Activated T-cell treated with anti-CD3 and anti-CD28 coated beads, Interleukin-2, amount 50 U/mL, for 4 hours (primary cell): ENCODE measurements at places on chromosomes 5 and 9.

DNA sequence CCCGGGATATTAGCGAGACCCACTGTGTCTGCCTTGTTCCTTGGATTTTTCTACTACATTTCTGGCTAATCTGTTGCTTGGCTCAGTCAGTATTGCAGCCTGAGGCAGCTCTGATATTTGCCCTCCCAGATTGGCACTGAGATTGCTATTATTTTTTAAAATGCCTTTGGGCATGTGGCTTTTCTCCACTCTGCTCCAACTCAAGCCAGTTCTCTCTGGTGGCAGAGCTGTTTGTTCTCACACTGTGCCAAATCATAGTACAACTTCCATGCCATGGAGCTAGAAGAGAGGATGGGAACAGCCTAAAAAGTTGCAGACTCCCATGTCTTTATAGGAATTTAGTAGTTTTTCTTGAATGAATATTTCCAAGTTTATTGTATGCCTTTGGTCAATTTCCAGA, 155.9 kb upstream of the ATP10B start:
- DNase-seq: no peak

DNA sequence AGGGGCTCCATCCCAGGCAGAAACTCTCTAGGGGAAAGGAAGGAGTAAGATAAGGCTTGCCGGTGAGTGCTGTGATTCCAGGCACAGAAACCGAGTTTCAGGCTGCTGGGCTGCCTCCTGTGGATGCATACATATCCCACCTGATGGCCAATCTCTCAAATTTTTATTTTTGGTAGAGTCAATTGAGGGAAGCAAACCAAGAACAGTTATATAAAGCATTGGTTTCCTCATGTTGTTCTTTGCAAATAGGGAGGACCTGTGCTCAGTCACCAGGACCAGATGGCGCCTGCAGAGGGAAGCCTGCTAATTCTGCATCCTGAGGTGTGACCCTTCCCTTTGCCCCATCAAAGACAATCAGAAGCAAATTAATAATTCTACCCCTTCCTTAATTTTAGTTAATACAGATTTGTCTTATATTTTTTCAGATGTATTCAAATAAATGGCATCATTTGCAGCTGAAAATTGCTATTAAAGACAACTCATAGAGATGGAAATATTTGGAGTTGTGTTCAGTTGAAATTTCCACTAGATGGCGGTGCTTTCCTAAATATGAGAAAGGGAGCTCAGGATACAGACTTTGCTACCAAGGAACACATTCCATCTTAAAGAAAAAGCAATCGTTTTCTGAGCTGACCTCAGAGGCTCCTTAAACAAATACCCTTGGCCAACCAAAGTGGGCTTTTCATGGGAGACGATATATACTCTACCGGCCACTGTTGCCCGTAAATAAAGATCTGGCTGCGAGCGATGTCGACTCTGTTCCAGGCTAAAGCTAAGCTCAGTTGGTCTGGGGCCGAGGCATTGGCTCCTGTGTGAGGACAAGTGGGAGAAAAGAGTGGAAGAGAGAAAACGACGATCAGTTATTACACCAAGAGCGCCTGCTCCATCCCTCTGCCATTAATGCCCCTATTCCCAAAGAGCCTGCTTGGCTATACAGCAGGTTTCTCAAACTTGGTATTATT, 225.7 kb upstream of the KLF9 start:
- no peak for DNase-seq

- no peak for DNase-seq
Observed at GRCh38 chr5:126182971-126183695, 240.1 kb upstream of the GRAMD2B start.

DNA sequence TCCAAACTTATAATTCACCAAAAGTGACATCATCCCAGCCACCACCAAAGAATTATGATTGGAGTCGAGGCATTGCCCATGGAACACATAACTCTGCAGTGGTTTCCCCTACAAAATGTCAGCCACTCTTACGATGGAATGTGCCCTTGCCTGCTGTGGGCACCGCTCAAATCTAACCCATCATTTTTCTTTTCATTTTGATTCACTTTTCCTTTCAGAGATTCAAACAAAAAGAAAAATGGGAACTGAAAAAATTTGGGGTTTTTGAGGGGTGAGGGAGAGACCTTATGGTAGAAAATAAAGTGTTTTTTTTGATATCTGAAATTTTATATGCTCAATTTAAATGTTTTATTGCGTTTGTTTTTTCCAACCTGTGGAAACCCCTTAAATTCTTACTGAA, 28.1 kb downstream of the SMARCA2 start:
- DNase-seq: no peak

- no peak for DNase-seq
Observed at GRCh38 chr5:30839956-30840355, 353.5 kb upstream of the CDH6 start.

GRCh38 chr5:17396247-17396646, 101.8 kb upstream of the TAF11L2 start:
- DNase-seq: no peak

- DNase-seq: no peak
Observed at GRCh38 chr5:141373673-141374317, at the start of gene PCDHGA6. Gene PCDHGA6 (plus strand): TSS chr5:141373891. CDS start chr5:141374084, 193 bp downstream.

DNA sequence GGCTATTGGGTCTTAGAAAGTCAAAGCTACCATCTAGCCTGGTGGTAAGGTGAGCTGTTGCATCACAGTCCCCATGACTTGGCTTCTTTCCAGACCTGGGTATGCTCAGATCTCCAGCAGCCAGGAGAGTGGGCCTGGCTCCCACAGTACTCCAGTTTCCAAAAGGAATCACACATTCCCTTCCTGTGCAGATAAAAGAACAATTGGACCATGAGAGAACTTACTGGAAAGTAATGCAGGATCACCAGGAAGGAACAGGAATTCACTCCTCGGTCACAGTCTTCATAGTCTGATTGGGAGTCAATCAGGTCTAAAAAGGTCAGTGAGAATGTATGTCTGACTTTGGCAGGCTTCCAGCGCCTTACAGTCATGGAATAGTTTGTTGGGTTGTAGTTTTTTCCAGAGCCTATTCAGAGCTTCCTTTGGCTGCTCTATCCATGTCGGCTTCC, 47.8 kb upstream of the CD180 start:
- DNase-seq: no peak

DNA sequence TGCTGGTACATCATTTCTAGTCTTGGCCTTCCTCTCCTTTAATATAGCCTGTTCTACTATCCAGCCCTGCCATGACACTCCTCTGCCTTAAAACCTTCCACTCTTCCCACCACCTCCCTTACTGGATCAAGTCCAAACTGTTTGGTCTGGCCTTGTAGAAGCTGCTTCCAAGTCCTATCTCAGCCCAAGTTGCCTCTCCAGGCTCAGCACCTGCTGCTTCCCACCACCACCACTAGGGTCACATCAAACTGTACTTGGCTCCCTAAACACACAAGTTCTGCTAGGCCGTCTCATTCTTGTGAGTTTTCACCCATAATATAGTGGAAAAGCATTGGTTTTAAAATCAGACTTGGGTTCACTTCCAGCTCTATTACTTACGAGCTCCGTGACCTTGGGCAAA, 1.4 kb downstream of the NDUFA8 start:
- no peak for DNase-seq

- DNase-seq: no peak
Observed at GRCh38 chr5:154313360-154314017, 123.0 kb downstream of the GALNT10 start.

DNA sequence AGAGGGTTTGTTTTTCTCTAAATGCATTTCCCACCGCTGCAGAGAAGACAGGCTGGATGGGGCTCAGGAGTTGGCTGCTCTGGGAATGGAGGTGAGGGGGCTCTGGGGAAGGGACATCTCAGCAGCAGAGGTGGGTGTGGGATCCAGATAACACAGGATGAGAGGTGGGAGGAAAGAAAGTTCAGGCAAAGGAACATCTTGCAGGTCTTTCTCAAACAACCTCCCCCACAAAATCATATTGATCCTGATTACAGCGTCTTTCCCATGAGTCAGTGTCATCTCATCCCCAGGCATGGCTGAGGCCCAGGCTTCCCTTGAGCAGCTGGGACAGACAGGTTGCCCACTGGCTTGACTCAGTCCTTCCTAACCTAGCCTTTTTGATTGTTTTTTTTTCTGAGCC, 11.3 kb upstream of the ACSL6 start:
- no peak for DNase-seq

DNA sequence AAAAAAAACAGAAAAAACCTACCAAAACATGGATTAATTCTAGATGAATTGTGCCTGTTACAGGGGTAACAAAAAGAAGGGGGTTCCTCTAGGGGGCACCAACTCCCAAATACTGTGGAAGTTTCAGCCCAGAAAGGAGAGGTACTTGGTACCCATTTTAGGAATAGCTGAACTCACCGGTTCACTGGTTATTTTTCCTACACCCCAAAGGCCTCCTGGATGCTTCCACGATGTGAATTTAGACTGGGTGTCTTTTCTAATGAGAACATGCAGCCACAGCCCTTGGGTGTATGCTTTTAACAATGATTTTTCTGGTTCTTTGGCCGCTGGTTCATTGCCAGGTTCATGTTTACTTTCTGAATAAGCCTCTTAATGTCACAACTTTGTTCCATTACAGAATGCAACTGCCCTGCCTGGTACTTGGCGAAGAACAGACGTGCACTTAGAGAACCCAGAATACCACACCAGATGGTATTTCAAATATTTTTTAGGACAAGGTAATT, 46.7 kb downstream of the GARNL3 start:
- DNase-seq: peak; percentile 35

DNA sequence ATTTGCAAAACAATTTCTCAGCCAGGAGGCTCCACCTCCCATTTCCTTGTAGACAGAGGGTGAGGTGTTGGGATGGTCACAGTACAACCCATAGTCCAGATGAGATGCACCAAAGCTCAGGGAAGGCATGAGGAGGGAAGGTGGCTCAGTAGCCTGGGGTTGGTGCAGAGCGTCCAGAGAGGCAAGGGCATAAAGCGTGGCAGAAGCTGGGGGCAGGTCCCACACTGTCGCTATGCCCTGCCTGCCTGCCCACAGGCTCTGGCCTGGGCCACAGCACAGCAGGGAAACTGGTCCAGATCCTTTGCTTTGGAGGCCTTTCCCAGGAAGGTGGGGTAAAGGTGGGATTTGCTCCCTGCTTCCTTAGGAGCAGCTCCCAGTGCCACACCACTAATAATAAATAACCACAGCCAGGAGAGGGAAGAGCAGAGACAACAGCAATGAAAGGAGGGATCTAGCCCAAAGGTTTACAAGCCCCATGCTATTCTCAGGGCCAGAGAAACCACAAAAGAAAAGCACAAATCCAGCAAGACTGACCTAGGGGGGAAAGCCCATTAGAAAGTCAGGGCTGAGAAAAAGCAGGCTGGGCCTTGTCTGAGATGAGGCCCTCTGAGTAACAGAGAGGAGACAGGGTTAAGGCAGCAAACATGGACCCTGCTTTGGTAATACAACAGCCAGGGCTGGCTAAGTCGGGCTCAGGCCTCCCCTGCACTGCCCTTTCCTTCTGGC, 27.2 kb downstream of the PCDHGC5 start:
- no peak for DNase-seq

DNA sequence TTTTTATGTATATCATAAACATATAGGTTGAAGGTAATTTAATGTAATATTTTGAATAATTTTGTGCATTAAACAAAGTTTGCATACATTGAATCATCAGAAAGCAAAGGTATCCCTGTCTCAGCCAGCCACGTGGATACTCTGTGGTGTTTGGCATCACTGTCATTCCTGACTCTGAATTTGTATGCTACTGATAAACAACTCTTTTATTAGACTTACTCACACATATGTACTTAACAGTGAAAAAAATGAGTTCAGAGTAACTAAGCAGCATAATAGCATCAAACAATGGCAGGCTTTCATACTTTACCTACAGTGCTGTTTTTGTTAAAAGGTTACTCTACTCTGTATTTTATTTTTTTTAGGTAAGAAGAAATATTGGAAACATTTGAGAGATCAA, 171.9 kb downstream of the COMMD10 start:
- DNase-seq: no peak

DNA sequence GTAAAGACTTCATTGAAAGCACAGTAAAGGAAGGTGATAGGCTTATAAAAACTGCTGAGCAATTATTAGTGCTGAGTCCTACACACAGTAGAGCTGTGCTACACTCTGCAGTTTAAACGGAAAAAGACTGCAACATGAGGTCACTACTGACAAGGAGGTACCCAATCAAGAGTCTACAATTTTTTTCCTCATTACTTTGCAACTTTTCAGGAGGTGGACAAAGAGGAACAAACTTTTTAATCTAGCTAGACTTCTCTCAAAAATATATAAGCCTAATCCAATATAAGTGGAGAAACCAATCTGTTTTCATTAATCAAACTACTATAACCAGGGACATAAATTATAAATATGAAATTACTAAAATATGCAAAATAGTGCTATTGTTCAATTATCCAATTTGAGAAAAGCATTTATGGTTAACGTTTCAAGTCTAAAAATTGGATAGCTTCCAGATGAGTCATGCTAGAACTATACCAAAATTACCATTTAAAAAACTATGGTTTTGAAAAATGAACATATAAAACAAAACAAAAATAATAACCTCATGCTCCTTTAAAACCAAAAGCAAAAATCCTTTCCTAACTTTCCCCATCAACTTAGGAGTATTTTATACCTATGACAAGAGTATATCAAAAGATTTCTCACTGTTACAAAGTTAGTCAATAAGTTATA, 37.7 kb downstream of the FAM13B start:
- DNase-seq: no peak

DNA sequence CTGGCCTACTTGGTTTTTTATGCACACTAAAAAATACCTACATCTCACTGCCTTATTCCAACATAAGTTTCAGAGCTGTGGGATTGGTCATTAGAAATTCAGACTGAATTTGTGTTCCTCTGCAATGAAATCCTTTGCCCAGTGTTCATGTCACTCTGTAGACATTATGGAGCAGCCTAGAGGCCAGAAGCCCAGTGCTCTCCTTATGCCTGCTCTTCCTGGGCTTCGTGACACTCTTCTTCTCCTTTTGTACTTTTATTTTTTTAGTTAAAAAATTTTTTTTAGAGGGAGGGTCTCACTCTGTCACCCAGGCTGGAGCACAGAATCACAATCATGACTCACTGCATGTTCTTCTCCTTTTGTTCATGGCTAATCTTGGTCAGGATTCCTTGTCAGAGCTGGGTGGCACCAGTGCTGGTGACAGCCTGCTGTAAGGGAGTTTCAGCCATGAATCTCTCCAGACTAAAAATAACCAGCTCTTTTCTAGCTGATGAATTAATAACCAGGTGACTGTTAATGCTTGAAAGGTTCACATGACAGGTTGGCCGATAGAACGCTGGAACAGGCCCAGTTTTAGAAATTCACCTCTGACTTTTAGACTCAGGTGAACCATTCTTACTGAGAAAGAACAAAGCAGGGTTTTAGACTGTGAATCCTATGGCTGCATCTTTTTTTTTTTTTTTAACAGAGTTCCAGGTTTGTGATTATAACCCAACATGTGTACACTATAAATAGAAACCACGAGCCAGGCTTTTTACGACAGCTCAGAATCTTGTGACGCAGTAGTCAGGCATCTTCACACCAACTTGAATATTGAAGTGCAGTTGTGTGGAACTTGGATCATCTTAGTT, 34.1 kb upstream of the C5orf47 start:
- no peak for DNase-seq

DNA sequence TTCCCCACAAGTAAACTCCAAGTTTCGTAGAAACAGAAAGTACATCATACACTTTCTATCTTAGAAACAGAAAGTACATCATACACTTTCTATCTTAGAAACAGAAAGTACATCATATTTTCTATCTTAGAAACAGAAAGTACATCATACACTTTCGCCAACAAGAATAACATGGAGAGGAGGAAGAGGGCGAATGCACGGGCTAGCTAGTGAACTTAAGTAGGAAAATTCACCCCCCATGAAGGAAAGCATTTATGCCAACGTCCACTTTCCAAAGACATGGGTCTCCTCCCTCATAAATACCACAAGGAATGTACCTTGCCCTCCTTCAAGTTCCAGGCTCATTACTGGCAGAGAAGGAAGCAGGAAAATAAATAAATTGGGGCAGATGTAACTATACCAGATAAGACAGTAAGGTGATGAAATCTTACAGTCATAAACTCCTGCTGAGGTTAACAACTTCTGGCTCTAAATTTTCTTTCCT, 64.7 kb downstream of the FRMD3 start:
- DNase-seq: no peak
